Stimulated activated CD4-positive, alpha-beta T cell treated with anti-CD3 and anti-CD28 coated beads, Interleukin-4, amount 100 ng/mL, for 24 hours (primary cell): ENCODE measurements at places on chromosomes 3 and 15.

GRCh38 chr3:20008646-20009045 lies 3.4 kb downstream of the PP2D1 start:
- DNase-seq: no peak

DNA sequence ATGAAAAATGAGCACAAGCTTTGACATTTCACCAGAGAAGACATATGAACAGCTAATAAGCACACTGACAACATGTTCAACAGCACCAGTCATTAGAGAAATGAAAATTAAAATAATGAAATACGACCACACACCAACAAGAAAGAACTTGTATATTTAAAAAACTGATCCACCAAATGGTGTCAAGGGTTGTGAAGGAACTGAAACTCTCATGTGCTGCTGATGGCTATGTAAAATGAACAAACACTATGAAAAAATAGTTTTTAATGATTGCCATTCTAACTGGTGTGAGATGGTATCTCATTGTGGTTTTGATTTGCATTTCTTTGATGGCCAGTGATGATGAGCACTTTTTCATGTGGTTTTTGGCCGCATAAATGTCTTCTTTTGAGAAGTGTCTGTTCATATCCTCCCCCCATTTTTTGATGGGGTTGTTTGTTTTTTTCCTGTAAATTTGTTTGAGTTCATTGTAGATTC lies 193.8 kb downstream of the SCAPER start:
- DNase-seq: no peak

- no peak for DNase-seq
Measured at GRCh38 chr3:49713336-49714105, 6.0 kb downstream of the AMIGO3 start.

DNA sequence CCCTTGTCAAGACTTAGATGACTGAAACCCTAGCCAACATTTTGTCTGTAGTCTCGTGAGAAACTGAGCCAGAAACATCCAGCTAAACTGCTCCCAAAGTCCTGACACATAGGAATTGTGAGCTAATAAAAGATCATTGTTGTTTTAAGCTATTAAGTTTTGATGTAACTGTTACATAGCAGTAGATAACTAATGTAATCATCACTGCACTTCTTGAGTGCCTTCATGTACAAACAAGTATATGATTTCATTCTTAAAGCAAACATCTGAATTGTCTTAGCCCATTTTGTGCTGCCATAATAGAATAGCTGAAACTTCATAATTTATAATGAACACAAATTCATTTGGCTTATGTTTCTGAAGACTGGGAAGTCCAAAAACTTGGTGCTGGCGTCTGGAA lies 87.3 kb downstream of the NSUN3 start:
- DNase-seq: no peak

DNA sequence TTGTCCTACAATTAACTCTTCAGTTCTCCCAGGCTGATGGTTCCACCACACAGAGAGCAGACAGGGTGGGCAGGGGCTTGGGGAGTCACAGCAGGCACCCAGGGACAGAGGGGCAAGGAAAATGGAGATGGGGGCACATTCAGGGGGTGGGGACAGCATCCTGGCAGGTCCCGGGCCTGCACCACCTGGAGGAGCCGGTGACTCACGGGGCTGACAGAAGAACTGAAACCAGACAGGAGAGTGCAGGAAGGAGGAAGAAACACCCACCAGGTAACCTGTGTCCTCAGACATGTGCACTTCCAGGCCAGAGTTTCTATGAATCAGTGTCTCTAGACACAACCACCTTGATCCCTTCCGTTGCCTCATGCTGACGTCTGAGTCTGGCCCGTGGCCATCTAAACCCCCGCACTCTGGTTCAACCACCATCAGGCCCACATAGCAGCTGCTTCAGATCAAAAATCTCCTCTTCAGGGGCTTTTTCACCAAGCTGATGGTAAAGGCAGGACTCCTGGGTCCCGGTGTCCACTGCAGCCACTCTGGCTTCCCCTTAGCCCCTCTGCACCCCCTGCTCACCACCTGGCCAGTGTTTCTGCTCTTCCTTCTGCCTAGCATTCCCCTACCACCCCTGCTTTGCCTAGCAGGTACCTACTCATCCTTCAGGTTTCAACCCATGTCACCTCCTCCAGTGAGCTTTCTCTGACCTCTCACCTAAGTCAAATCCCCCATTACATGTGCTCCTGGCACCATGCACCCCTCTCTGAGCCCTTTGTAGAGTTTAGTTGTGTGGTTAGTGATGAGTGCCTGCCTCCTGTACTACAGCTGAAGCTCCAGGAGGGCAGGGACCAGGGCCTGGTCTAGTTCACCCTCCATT lies 16.5 kb upstream of the CYP11A1 start:
- peak; percentile 79 for DNase-seq
